ENCODE measurements at places on chromosomes 1 and 21.

DNA sequence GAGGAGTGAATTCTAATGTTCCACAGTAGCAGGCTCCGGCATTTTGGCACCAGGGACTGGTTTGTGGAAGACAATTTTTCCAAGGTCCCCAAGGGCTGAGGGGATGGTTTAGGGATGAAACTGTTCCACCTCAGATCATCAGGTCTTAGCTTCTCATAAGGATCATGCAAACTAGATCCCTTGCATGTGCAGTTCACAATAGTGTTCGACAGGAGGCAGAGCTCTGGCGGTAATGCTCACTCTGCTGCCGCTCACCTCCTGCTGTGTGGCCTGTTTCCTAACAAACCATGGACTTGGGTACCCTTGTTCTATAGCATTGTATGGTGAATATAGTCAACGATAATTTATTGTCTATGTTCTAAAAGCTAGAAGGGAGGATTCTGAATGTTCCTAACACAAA, 16.6 kb downstream of the CRNN start:
- DNase-seq = no peak

GRCh38 chr1:111593403-111594305, 25.9 kb upstream of the RAP1A start:
- DNase-seq = no peak

GRCh38 chr21:44487831-44488230, 32.5 kb downstream of the LRRC3 start:
- DNase-seq = no peak

GRCh38 chr1:7278045-7278444, 492.8 kb downstream of the CAMTA1 start:
- no peak for DNase-seq
